Placental epithelial cell (primary cell): ENCODE measurements at places on chromosomes 5 and 9. TPM values are rescaled to one million over a fixed set of nuclear protein-coding genes. Genes with fewer than 3 reads are reported as not detected.

Gene PTGES
- 309 and 422 TPM in 2 replicates for total RNA-seq

Gene GAS1
- 2.5 and 13.7 TPM in 2 replicates for total RNA-seq

Gene ARHGEF37
- total RNA-seq, result 3.7 and 5.1 TPM in 2 replicates

Gene DNAH5
- total RNA-seq, result 0.39 and 0.43 TPM in 2 replicates

Gene DNAJC18
- total RNA-seq, result 5.5 and 5.6 TPM in 2 replicates
